PC-9 (cell line): ENCODE measurements at places on chromosomes 5 and 9. TPM values are rescaled to one million over a fixed set of nuclear protein-coding genes. Genes with fewer than 3 reads are reported as not detected.

Gene MARCOL
- total RNA-seq, result not detected in 2 replicates

Gene FAM169A
- total RNA-seq, result 2.1 and 3.9 TPM in 2 replicates

Gene KCNN2
- not detected in 2 replicates for total RNA-seq

Gene AIF1L
- 85.2 and 87.3 TPM in 2 replicates for total RNA-seq

Gene SLC25A2
- 0.33 and 0.55 TPM in 2 replicates for total RNA-seq

Gene GDNF
- 0.38 and 0.85 TPM in 2 replicates for total RNA-seq

Gene PCDHGA5
- 0.13 and 0.20 TPM in 2 replicates for total RNA-seq

Gene DDX4
- not detected in 2 replicates for total RNA-seq

Gene RLN2
- 1.2 and 2.9 TPM in 2 replicates for total RNA-seq

Gene S1PR3
- 19.4 and 23.3 TPM in 2 replicates for total RNA-seq

Gene PRDM9
- not detected in 2 replicates for total RNA-seq

Gene PHYKPL
- 61.3 and 73.7 TPM in 2 replicates for total RNA-seq

Gene PTGES
- total RNA-seq, result 116 and 119 TPM in 2 replicates
